ENCODE measurements at places on chromosomes 4 and X.
A peak's percentile ranks its signal among the peaks of the same experiment; 100 is the strongest.

DNA sequence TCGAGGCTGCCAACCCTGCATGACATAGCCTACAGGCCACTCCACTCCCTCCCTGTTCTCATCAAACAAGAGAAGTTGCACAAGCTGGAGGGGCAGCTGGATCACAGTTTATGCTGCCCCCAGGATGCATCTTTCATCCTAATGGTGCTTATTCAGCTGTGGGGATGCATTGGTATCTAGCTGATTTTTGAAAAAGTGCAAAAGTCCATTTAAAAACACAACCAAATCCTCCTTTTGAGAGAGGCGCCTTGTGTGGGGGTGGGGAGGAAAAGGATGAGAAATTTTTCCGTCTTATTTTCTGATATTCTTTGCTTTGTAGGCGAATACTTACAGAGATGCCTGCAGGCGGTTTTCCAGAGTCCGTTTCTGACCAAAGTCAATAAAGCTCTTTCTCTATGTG, 276.4 kb upstream of the BOD1L1 start:
- DNase-seq, result no peak

- peak; percentile 68 for DNase-seq
Measured at GRCh38 chr4:37675587-37676290, 10.4 kb downstream of the RELL1 start.

- no peak for DNase-seq
Measured at GRCh38 chr4:154454710-154455109, 36.9 kb downstream of the DCHS2 start.

DNA sequence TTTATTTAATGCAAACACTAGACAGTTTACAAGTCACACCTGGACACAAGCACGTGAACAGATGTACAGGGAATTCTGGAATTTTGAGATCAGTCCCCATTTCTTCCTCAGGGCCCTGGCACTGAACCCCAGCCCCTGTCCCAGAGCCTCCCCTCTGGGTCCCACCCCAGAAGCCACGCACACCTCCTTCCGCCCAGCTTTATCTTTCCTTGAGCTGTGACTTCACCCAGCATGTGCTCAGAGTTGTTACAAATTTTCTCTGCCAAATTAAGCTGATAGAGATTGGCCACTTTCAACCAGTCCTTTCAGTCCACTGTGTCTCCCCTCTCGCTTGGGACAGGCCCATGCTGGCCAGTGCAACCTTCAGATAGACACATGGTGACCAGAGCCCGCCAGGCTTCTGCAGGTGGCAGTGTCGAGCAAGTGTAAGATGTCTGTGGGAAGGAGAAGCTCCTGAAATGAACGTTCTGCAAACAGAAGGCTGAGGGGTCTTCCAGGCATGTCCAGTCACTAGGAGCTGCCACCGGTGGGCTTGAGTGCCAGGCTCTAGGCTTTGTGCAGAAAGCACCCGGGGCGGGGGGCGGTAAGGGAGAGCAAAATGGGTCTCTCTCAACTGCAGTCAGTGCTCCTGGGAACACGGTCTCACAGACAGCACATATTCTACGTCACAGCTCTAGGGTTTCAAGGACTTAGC, 73.3 kb downstream of the MTMR1 start:
- no peak for DNase-seq

DNA sequence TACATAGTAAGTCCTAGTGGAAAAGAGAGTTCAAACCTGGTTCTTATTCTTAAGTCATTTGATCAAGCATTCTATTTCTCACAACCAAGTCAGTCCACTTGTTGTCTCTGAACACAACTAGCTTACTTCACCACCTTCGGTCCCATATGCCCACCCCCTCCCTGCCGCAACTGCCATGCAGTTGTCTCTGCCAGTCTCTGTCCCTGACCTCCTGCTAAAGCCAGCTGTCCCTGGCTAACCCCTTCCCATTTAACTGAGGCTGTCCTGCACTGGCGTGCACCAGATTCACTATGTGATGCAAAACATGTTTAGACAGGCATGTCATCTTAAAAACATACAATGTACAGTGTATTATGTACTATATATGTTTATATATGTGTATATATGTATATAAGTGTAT, 12.7 kb downstream of the FRAS1 start:
- DNase-seq, result no peak

GRCh38 chrX:121876305-121876704, 828.9 kb downstream of the GLUD2 start:
- no peak for DNase-seq

GRCh38 chrX:133290076-133290475, 71.9 kb upstream of the TFDP3 start:
- DNase-seq, result no peak

- peak; percentile 94 for DNase-seq
Measured at GRCh38 chrX:155070975-155071693, at the start of the genes BRCC3, CMC4 and MTCP1. Gene BRCC3 (plus strand): TSS chrX:155071508. CDS start chrX:155071528, 20 bp downstream. Gene CMC4 (minus strand): TSS chrX:155071136. CDS start chrX:155064023, 7,113 bp downstream. Gene MTCP1 (minus strand): TSS chrX:155071136. CDS start chrX:155066010, 5,126 bp downstream.

DNA sequence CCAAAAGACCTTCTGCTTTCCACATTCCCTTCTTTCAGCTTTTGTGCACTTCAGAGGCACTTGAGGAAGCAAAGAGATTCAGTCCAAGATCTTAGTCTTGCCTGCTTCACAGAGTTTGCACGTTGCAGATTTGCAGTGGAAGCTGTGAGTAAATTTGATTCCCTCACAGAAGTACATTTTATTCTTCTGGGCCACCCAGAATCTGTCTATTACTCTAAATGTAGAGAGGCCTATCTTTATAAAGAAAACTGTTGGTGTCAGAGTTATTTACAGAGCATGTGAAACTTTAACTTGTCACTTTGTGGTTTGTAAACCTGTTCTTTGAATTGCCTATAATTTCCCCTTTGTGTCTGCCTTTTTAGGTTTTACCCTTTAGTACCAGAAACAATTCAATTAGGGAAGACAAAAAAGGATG, 15.5 kb downstream of the SPRY1 start:
- peak; percentile 27 for DNase-seq

DNA sequence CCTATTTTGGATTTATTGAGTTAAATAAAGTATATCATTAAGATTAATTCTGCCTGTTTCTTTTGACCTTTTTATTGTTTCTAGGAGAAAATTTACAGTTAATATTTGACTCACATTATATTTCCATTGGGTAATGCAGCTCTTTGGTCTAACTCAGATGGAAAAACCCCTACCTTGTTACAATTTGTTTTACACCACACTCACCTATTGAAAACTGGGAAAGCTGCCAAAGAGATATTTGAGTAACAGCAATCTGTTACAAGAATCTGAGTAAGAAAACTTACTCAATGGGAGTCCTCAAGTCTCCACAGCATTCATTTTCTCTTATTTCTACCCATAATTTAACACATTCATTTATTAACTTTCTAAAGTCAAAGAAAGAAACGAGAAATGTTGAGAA, 108.0 kb upstream of the TLL1 start:
- DNase-seq, result no peak

Data from GM20000 (cell line).